Heart left ventricle (tissue), 16 donors: ENCODE measurements at places on chromosomes 7 and 10.

GRCh38 chr7:152897401-152897800 lies 137.8 kb downstream of the ACTR3B start:
- no peak for DNase-seq

DNA sequence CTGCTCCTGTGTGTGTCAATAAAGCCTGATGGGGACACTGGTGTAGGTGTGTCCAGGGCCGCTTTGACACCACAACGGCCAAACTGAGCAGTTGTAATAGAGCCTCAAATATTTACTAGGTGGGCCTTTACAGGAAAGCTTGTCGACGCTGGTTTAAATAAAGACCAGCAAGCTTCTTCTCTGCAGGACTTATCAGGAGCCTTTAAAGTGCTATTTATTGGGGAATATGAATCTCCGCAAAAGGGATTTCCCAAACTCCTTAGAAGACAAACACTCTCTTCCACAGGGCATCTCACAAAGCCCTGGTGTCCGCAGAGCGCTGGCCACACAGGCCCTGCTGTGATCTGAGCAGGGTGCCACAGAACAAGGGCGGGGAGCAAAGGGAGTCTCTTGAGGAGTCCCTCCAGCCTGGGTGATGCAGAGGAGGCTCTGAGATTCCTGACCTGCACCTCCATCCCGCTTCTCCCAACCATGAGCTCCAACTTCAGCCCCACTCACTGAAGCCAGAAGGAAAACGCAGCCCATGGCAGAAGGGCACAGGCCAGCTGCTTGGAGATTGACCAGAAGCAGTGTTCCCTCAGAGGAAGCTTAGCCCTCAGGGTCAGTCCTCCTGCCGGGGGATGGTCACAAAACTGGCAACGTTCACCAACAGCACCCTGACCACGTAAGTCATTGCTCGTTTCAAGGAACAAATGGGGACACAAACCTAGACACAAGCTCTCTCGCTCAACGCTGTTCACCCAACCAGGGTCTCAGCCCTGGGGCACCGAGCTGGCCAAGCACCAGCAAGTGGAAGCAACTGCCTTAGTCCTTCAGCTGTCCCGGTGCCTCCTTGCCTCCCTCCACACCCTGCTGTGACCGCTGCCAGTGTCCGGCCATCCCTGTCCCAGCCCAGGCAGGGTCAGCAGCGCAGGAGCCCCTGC lies 129.5 kb downstream of the OAT start:
- DNase-seq: no peak

DNA sequence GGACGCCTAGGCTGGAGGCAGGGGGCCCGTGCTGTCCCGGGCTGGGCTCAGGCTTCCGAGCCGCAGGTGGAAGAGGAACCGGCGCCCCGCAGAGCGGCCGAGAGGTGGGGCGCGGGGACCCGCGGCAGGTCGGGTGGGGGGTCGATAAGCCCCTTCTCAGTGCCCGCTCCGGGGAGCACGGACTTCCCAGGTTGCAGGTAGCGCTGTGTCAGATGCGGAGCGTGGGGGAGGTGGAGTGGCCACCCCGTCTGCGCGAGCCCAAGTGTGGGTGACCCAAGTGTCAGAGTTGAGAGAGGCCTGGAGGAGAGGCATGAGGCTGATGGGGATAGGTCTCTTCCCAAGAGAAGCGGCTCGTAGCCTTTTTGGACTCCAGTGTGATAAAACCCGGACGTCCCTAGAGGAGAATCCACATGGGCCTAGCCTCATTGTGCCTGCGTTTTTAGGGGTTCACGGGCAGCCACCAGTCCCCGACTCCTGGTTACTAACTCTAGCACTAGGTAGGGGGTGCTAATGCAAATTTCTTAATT lies 580 bp downstream of the EEPD1 start:
- DNase-seq: peak; percentile 40

GRCh38 chr10:86888585-86889381 lies 68.6 kb downstream of the MMRN2 start:
- no peak for DNase-seq

- DNase-seq: no peak
These were observed 99.0 kb upstream of the FZD1 start for GRCh38 chr7:91165006-91165845.
